Frontal cortex (tissue), 4 donors: ENCODE measurements at places on chromosomes 16 and 17. TPM values are rescaled to one million over a fixed set of nuclear protein-coding genes. Genes with fewer than 3 reads are reported as not detected.

HAP1 gene
- total RNA-seq, result under 0.01 TPM

CUEDC1 gene
- total RNA-seq, result 6.5 TPM

TAC4 gene
- total RNA-seq, result not detected

SECTM1 gene
- total RNA-seq, result 4.9 TPM

PDE6G gene
- not detected for total RNA-seq

CSH1 gene
- not detected for total RNA-seq

WFDC1 gene
- total RNA-seq, result 0.82 TPM

GRB7 gene
- not detected for total RNA-seq

MYLK3 gene
- 0.41 TPM for total RNA-seq

CALB2 gene
- total RNA-seq, result 19.2 TPM

ACTG1 gene
- 5,358 TPM for total RNA-seq

PRDM7 gene
- not detected for total RNA-seq

SEPTIN12 gene
- total RNA-seq, result not detected

TANC2 gene
- 124 TPM for total RNA-seq

KIF18B gene
- total RNA-seq, result 0.41 TPM

CMTM4 gene
- 51.0 TPM for total RNA-seq

NUPR1 gene
- under 0.01 TPM for total RNA-seq

CHRNE gene
- 0.82 TPM for total RNA-seq

HBA2 gene
- total RNA-seq, result 823 TPM

HAS3 gene
- total RNA-seq, result 4.9 TPM

AANAT gene
- total RNA-seq, result not detected

GNAO1 gene
- total RNA-seq, result 54.2 TPM

LRRC46 gene
- not detected for total RNA-seq

KIAA0753 gene
- 26.5 TPM for total RNA-seq

CD300A gene
- 2.4 TPM for total RNA-seq

ABCC3 gene
- not detected for total RNA-seq

CENPX gene
- total RNA-seq, result 31.0 TPM

SLC38A8 gene
- not detected for total RNA-seq

MYH2 gene
- not detected for total RNA-seq

PRR29 gene
- 2.0 TPM for total RNA-seq

CSF3 gene
- total RNA-seq, result not detected

IRX5 gene
- total RNA-seq, result 0.41 TPM

KRT32 gene
- not detected for total RNA-seq

HOXB1 gene
- not detected for total RNA-seq

CNGB1 gene
- total RNA-seq, result 1.2 TPM

MYADML2 gene
- 0.41 TPM for total RNA-seq

C1QTNF8 gene
- not detected for total RNA-seq

CAPN15 gene
- total RNA-seq, result 7.3 TPM

CD300LG gene
- total RNA-seq, result not detected

TBX4 gene
- total RNA-seq, result not detected

HIGD1B gene
- total RNA-seq, result 3.7 TPM

WNT3 gene
- 6.1 TPM for total RNA-seq

OSGIN1 gene
- not detected for total RNA-seq

TBC1D3I gene
- under 0.01 TPM for total RNA-seq

CLDN7 gene
- 0.82 TPM for total RNA-seq

ABCC12 gene
- total RNA-seq, result 0.41 TPM

NTN3 gene
- total RNA-seq, result 3.3 TPM

RANBP10 gene
- 3.7 TPM for total RNA-seq

CIBAR2 gene
- total RNA-seq, result 0.41 TPM

SLC6A2 gene
- under 0.01 TPM for total RNA-seq

TBC1D3G gene
- total RNA-seq, result not detected
